Activated CD8-positive, alpha-beta T cell treated with anti-CD3 and anti-CD28 coated beads, Interleukin-2, amount 10 ng/mL, durations not matched to agents 7 days and 5 days (primary cell): ENCODE measurements at places on chromosomes 2 and 18. TPM values are rescaled to one million over a fixed set of nuclear protein-coding genes. Genes with fewer than 3 reads are reported as not detected.

DNA sequence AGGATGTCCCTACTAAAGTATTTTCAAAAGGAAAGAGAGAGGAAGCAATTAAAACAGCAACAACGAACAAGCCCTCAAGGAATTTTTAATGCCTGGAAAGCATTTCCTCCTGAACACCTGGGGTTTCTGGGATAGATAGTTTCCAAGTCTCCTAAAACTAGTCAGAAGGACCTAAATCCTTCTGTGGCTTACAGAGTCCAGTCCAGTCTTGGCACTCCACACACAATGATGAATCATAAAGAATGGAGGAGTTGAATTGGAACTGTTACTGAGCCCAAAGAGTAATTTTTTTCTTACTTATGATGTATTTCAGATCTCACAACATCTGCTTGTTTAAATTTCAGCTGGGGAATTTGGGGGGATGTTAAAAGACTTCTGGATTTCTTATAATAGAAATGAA, 144.6 kb upstream of the SETBP1 start:
- no peak for DNase-seq

DNA sequence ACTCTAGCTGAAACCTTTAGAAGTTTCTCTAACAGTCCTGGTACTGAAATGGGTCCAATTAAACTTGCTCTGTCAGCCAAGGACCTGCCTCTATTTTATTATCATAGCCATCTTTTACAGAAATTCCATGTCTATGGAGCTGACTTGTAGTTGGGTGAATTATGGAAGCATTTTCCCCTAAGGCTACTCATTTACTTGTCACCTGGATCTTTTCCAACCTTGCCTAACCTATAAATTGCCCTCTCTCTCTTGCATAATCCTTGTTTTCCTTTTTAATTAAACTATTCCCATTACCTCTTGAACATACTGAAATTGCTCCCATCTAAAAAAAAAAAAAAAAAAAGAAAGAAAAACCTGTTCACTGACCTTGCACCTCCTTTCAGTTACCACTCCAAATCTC, 74.6 kb upstream of the DOK6 start:
- DNase-seq: no peak

GRCh38 chr2:23745726-23746105, 181.2 kb downstream of the ATAD2B start:
- no peak for DNase-seq

DNA sequence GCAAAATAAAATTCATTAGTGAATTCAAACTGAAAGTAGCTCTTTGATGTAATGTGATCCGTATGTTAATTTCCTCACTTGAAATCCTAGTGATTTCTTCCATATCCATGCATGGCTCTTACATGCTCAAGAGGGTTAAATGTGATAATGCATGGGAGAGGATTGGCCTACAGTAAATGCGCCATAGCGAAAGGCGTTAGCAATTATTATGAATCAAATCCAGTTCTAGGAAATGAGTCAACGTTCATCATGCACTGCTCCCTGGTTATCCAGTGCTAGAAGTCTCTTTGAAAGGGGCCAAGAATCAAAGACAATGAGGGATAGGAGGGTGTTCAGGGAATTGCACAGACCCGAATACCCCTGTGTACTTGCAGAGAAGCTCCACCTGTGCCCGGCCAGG, 101.4 kb upstream of the RASGRP3 start:
- DNase-seq: no peak

- DNase-seq: no peak
Observed at GRCh38 chr2:80269806-80270205, 34.7 kb downstream of the LRRTM1 start.

DNA sequence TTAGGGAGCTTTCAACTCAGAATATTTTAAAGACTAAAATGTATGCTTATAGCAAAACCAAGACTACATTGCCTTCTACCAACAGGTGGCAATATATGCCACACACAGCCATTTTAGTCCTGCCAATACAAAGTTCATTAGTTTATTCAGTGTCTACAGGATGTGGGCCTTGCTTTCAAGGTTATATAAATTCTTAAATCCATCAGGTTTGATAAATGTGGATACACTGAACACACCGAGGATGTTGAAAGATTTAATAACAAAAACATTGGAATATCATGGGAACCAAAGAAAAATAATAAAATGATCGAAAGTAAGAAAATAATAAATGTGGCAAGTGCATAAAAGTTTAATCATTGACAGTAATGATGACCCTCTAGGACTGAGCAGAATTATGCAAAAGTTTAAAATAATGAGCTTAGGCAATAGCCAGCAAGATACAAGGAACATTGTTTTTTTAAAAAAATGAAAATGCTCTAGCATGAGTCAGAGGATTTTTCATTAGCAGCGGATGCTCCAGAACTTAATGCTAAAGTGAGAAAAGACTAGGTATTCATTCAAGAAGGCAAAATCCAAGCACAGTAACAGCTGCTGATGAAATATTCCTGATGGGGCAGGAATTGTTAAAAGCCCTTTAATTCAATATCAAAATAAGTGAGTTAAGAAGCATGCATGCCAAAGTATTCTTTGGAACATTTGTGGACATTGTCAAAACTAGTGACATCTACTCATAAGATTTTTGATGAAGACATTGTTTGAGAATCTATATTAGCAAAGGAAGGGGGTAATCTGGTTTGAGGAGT, 14.2 kb downstream of the SCN9A start:
- DNase-seq: no peak

DNA sequence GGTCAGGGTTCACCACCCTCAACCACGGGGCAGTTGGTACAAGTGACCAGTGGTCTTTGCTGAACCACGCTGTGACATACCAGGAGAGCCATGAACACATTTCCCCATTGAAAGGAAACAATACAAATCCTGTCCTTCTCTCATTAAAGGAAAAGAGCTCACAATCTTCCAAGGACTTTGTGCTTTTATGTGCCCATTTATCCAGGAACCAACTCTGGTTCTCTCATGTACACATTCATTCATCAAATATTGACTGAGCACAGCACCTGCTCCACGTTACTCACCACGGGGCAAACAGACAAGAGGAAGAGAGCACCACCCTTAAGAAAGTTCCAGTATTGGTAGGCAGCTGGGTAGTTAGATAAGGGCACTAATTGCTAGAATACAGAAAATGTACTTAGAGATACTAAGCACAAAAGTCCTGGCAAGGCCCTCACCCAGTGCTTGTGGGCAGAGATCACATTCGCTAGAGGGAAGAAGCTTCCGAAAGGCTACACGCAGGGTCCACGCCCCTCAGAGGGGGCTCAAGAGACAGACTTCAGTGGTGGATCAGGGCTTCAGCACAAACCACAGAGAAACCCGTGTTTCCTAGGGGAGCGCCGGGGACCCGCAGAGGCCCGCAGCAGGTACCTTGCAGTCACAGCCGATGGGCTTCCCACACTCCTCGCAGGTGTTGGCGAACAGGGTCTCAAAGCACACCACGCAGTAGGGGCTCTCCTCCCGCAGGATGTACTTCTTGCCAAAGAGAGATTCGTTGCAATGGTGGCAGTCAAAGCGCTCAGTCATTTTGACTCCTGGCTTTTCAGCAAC, 12.9 kb downstream of the FHL2 start:
- DNase-seq: no peak

- DNase-seq: no peak
Observed at GRCh38 chr2:239285932-239286230, 114.9 kb downstream of the HDAC4 start.

DNA sequence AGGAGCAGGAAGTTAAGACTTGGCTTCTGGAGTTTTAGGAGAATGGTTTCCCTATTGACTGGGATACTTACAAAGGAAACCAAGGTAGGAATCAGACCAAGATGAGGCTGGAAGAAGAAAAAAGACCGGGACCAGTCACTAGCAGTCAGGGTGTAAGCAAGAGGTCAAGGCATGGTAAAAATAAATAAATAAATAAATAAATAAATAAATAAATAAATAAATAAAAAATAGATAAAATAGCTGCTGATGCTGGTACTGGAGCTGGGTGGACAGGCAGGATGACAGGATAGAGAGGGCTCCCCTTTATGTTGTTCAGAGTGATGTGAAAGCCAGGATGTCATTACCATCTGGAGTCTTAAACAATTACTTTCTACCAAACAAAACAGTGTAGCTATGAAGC, 89.9 kb downstream of the MYO5B start:
- DNase-seq: no peak

DNA sequence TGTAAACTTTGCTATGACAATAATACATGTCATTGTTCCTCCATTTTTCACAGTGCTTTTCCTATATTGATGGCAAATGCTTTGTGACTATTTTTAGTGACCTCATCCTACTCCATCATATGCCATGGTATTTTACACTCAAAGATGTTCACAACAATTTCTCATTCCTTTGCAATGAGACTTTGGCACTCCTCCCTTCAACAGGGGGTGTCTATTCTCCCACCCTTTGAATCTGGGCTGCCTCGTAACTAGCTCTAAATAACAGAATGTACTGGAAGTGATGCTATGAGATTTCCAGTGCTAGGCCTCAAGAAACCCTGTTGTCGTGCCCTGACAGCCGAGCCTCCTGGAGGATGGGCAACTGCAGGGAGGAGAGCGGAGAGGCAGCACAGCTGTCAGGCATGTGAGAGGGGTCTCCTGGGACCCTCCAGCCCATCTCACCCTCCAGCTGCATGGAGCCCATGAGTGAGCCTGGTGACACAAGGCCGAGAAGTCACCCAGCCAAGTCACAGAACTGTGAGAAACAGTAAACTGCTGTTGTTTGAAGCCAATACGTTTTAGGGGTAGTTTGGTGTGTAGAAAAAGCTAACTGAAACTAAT, 103.1 kb upstream of the APCDD1 start:
- DNase-seq: no peak

GRCh38 chr18:12721495-12722275, 18.8 kb downstream of the PSMG2 start:
- DNase-seq: peak; percentile 5

DNA sequence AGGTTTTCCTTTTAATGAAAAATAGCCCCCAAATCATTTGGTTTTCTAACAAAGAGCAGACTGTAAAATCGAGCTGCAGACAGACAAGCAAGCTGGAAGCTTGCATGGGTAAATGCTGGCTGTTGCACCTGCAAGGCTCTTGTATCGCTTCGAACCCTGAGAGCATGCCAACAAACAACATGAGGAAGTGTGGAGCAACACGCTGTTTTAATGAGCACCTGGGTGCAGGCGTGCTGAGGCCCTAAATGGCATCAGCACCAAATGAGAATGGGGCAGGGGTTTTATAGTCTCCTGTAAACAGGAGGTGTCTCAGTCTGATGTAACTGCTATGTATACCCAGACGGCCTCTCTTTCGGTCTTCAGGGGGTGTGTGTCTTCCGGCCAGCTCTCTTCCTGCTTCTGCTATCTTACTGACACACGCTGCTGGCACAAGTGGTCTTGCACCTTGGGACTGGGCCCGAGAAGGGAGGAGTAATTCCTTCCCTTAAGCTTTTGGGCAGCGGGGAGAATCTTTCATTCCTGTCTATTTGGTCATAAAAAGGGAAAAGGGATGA, 31.9 kb upstream of the CDH2 start:
- no peak for DNase-seq

DNA sequence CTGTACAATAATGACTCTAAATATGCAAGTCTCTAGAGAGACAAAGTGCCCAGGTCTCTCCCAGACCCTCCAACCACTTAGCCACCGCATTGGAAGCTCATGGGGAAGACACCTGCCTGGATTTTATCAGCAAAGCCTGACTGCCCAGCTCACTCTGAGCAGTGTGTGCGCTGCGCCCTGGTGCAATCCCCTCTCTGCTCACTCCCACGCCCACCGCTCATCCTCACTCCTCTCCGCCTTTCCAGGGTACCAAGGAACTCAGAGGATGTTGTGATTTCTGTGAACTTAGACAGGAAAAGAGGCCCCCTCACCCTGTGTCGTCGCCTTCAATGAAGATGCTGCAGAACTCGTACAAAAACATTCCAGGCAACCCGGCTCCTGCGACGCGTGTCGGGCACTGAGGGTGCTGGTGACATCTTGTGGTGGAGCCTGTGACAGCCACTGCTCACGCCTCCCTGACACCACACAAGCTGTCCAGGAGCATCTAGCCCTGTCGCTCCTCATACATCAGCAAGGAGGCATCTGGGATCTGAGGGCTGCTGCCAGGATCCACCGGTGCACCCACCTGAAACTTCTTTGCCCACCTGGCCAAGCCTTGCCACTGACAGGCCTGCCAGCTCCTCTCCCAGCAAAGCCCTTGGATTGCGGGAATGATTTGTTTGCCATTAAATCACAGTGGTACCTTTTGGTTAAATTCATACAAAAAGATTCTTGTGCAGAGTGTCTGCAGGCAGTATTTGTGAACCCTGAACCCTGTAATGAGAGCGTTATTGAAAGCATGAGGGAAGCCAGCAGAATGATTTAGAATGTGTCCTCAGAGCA, 220.4 kb downstream of the ZNF516 start:
- DNase-seq: no peak

- DNase-seq: no peak
Observed at GRCh38 chr2:223566396-223566795, 35.8 kb downstream of the SCG2 start.

GRCh38 chr2:12064153-12064552, 317.7 kb downstream of the LPIN1 start:
- no peak for DNase-seq

DNA sequence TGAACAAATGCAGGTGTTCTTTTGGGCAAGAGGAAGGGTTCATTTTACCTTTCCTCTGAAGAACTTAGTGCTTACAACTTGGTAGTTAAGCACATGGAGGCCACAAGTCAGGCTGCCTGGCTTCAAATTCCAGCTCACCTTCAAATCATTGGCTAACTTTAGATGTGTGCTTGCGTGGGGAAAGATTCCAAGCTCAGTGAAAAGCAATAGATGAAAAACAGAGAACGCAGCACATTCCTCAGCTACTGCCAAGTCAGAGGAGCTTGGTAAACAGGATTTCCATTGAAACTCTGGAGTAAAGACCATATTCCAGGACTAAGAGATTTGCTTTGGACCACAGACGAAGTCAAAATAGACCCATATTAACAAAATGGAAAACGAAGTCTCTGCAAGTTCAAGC, 96.3 kb upstream of the ASB18 start:
- DNase-seq: no peak

- DNase-seq: no peak
Observed at GRCh38 chr2:109080109-109080508, 48.9 kb upstream of the SH3RF3 start.

GRCh38 chr18:76506974-76507764, 12.1 kb upstream of the ZNF516 start:
- DNase-seq: no peak

GRCh38 chr2:23618794-23619530, 234.0 kb downstream of the KLHL29 start:
- DNase-seq: no peak

GRCh38 chr2:40230707-40231432, 221.0 kb downstream of the SLC8A1 start:
- DNase-seq: no peak

- DNase-seq: no peak
Observed at GRCh38 chr2:102703748-102704147, 58.1 kb upstream of the TMEM182 start.

The DSC3 gene
- not detected for total RNA-seq

The SCG2 gene
- not detected for total RNA-seq

The SKA1 gene
- 48.9 TPM for total RNA-seq

The SETBP1 gene
- 8.4 TPM for total RNA-seq

The ATF2 gene
- 58.5 TPM for total RNA-seq

The CLEC4F gene
- not detected for total RNA-seq

The POLR1A gene
- total RNA-seq: 41.5 TPM

The TRIM54 gene
- 0.31 TPM for total RNA-seq

The CNNM3 gene
- total RNA-seq: 29.9 TPM

The C2orf66 gene
- total RNA-seq: 0.32 TPM

The ALPG gene
- total RNA-seq: not detected

The SGO2 gene
- total RNA-seq: 54.4 TPM

The UGT1A6 gene
- total RNA-seq: not detected
